ENCODE measurements at places on chromosomes 5 and 9.

DNA sequence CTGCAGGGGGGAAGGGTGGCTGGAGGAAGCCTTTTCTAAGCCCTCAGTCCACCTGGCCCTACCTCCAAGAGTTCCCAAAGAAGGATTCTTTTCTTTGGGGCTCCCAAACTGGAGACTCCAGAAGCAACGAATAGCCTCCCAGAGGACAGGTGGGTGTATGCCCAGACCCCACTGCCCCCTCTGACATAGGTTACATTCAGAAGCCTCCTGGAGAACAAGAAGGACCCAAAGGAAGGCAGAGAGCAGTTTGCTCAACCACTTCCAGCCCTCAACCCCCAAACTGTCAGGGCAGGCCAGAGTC lies 10.3 kb downstream of the HK3 start:
- no peak for DNase-seq

DNA sequence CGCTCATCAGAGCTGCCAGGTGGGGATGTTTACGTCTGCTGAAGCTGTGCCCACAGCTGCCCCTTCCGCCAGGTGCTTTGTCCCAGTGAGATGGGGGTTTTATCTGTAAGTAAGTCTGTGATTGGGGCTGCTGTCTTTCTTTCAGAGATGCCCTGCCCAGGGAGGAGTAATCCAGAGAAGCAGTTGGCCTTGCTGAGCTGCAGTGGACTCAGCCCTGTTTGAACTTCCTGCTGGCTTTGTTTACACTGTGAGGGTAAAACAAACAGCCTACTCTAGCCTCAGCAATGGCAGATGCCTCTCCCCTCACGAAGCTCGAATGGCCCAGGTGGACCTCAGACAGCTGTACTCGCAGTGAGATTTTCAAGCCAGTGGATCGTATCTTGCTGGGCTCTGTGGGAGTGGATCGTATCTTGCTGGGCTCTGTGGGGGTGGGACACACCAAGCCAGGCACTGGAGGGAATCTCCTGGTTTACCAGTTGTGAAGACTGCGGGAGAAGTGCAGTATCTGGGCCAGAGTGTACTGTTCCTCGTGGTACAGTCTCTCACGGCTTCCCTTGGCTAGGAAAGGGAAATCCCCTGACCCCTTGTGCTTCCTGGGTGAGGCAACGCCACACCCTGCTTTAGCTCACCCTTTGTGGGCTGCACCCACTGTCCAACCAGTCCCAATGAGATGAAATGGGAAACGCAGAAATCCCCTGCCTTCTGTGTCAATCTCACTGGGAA lies 530.1 kb upstream of the DMAC1 start:
- no peak for DNase-seq

GRCh38 chr9:12643686-12644085 lies 49.5 kb upstream of the TYRP1 start:
- no peak for DNase-seq

GRCh38 chr9:120714846-120715388 lies 647 bp upstream of the MEGF9 start:
- DNase-seq, result no peak

DNA sequence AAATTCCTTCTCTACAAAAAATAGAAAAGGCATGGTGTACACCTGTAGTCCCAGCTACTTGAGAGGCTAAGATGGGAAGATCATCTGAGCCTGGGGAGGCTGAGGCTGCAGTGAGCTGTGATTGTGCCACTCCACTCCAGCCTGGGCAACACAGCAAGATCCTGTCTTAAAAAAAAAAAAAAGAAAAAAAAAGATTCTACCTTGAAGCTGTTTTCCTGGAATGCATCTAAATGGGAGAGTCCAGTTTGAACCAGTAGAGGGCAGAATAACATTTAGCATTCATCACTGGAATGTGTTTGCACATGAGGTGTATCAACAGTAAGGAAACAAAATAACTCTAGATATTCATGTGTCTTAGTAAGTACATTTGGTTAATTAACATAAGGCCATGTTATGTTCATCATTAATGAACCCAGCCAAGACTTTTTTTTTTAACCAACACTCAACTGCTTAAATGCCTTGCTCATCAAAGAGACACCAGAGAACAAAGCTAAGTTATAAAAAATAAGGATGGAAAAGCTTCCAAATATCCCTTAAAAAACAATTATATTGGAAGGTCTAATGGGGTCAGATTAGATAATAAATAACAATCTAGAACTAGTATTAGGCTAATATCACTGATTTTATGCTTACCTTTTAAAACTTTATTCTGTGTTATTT lies 16.1 kb downstream of the IFNE start:
- DNase-seq, result no peak

DNA sequence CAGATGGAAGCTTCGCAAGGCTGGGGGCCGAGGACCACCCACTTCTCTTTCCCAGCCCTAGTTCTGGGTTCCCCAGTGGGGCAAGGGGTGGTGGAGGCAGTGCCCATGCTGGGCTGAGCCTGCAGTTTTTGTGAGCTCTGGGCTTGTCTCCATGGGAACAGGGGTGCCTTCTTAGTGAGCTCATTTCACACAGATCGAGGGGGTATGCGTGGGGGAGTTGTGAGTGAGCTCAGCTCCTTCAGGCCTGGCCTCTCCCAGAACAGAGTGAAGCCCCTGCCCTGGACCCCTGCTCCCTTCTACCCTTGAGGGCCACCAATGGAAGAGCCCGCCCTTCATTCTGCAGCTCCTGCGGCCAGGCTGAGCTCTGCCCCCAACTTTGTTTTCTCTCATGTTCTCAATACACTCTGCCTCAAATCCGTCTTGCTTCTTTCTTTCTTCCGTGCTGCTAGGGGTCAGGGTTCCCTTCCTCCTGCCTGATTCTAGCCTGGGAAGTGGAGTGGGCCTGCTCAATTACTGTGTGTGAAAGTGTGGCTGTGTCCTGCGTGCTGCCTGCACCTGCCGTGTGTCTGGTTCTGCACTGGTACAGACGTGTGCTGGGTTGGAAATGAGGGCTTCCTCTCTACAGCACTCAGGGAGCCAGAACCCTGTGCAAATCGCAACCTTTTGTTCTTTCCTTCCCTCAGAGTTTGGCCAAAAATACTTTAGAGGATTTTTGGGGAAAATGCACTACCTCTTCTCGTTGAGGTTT lies 9.0 kb upstream of the MYOZ3 start:
- no peak for DNase-seq

Data from activated T-helper 1 cell treated with anti-CD3 and anti-CD28 coated beads, Interleukin-2, amount 50 U/mL, for 16 hours (primary cell).